ENCODE measurements at places on chromosomes 11 and 22. TPM values are rescaled to one million over a fixed set of nuclear protein-coding genes. Genes with fewer than 3 reads are reported as not detected.

The SCT gene
- polyA plus RNA-seq, result 127 TPM

The HSPB2 gene
- 101 TPM for polyA plus RNA-seq

The GAS2L1 gene
- 12.9 TPM for polyA plus RNA-seq

DNA sequence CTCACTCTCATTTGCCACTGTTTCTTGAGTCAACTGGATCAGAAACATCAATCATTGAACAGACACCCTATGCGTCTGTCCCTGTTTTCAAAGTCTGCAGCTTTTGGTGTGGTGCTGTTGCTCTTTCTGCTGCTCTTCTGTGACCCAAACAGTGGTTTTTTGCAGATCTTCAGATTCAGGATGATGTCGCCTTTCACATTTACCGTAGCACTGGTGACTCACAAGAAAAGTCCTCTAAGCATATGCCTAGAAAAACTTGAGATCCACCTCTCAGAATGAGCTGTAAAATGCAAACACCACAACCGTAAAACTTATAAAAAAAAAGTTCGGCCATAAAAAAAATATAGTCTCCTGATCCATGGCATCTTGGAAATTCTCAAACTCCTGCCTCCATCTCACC is 400.4 kb downstream of the NTM start:
- no peak for DNase-seq

GRCh38 chr11:75462117-75462653 is 29.2 kb upstream of the KLHL35 start:
- no peak for DNase-seq

The MS4A15 gene
- not detected for polyA plus RNA-seq

GRCh38 chr11:46678741-46679130 is 21.7 kb downstream of the ARHGAP1 start:
- no peak for DNase-seq

DNA sequence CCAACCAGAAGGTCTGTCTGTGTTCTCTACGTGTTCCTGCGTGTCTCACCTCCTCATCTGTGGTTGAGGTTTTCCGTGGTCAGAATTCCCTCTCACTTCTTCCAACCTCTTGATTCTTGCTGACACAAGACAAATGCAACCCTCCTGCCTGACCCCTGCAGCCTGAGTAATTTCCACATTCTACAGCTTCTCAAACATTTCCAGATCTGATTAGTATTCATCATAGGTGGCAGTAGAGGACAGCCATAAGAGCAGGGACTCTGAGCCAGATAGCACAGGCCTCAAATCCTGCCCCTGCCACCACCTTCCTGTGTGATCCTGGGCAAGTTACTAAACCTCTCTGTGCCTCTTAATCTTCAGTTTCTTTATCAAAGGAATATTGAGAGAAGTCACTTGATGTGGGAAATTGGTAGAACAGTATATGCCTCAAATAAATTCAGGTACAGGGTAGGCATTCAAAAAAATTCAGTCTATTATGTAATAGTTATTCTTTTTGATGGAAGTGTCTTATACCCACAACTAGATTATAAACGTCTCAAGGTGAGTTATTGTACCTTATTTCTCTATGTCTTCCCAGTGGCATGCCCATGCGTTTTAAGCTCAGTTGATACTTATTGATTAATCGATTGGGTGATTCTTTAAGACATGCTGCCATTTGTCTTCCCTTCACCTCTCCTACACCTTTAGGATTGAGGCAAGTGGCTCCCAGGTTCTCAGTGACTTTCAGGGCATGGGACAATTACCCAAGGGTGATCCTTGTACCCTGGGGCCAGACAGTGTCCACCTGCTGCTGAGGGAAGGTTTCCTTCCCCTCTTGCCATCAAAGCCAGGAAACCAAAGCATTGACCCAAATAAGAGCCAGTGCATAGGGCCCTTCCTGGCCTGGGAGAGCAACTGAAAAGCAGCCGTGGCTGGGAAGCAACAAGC is 19.6 kb downstream of the POU2AF1 start:
- no peak for DNase-seq

The B3GAT1 gene
- 0.10 TPM for polyA plus RNA-seq

The DNAJB7 gene
- 0.40 TPM for polyA plus RNA-seq

GRCh38 chr11:130272336-130272735 is 42.4 kb downstream of the ZBTB44 start:
- DNase-seq, result no peak

The SIAE gene
- 8.9 TPM for polyA plus RNA-seq

DNA sequence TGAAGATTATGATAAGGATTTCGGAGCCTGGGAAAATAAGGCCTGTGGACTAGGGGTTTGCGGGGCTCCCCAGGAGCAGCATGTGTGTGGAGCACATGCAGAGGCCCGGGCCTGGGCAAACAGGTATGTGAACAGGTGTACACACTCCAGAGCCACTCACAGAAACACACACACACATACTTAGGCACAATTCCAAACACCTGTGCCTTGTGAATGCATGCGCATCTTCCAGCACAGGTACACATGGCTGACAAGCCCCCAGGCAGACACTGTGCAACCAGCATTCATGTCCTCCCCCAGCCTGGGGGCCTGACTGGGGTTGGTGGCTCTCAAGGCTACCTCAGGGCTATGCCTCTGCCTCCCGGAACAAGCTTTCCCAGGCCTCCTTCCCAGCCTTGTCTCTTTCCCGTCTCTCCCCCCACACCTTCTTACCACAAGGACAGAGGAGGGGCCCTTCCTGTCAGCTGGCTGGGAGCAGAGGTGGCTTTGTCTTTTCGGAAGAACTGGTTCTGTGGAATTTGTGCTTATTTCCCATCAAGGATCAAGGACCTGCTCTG is 2.6 kb upstream of the P2RY6 start:
- no peak for DNase-seq

GRCh38 chr11:29324328-29324727 is 692.5 kb downstream of the KCNA4 start:
- DNase-seq, result no peak

DNA sequence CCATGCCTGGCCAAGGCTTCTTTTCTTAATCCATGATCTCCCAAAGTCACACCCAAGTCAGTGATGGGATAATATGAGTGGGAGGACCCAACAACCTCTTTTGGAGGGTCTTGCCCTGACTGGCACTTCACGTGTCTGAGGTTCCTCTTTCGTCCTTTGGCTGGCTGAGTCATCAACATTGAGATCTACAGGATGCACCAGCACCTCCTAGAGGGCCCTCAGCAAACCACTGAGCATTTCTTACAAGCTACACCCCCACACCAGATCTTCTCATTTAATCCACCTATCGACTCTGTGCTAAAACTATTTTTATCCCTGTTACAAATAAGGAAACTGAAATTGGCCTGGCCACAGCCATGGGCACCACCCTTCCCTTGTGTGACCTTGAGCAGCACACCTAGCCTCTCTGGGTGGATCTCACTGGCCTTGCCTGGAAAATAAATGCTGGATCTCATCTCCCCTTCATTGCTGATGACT is 63.4 kb downstream of the FLI1 start:
- DNase-seq, result no peak

DNA sequence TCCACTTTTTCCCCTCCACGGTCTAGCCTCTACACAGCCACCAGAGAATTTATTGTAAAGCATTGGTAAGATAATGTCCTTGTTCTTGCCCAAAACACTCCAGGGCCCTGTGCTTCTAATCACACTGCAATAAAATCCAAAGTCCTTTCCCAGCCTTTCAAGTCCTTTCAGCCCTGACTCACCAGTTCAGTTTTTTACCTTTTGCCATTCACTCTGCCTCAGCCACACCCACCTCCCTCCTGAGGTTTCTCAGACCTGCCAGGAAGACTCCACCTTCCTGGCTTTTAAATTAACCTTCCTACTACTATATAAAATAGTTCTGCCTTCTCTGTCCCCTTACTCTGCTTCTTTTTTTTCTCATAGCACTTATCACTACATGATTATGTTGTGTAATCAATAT is 91.0 kb upstream of the ARHGAP32 start:
- DNase-seq, result no peak

- peak; percentile 87 for DNase-seq
Observed at GRCh38 chr11:46295312-46296058, 18.0 kb downstream of the CREB3L1 start.

The P2RY6 gene
- 2.4 TPM for polyA plus RNA-seq

The FOSL1 gene
- 0.54 TPM for polyA plus RNA-seq
